Panc1 (cell line): ENCODE measurements at places on chromosomes 6 and 20.

DNA sequence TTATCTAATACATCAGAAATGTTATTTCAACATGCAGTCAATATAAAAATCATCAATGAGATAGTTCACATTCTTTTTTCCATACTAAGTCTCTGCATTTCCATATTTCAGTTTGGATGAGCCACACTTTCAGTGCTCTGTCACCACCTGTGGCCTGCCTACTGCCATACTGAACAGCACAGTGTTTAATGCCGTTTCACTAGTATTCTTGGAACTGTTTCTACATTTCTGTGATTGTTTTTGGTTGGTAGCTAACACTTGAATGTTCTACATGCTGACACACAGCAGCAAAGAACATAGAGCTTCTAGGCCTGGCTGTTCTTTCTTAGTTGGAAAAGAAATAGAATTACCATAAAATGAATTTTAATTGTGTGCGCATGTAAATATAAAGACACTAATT lies 61.4 kb upstream of the KIF25 start:
- no peak for DNase-seq

DNA sequence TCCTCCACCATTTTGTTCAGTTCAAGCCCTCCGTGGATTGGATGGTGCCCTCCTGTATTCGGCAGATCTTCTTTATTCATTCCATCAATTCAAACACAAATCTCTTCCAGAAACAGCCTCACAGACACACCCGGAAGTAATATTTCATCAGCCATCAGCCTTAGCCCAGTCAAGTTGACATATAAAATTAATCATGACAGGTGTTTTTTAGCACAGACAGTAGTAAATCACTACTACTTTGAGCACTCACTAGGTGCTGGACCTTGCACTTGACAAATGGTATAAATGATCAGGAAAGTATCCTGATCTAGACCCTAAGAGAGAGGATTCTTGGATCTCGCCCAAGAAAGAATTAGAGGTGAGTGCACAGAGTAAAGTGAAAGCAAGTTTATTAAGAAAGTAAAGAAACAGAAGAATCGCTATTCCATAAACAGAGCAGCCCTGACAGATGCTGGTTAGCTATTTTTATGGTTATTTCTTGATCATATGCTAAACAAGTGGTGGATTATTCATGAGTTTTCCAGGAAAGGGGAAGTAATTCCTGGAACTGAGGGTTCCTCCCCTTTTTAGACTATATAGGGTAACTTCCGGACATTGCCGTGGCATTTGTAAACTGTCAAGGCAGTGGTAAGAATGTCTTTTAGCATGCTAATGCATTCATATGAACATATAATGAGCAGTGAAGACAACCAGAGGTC lies 194.6 kb upstream of the LAMP5 start:
- no peak for DNase-seq

- DNase-seq = no peak
Observed at GRCh38 chr20:34880215-34880850, 3.9 kb downstream of the ACSS2 start.

DNA sequence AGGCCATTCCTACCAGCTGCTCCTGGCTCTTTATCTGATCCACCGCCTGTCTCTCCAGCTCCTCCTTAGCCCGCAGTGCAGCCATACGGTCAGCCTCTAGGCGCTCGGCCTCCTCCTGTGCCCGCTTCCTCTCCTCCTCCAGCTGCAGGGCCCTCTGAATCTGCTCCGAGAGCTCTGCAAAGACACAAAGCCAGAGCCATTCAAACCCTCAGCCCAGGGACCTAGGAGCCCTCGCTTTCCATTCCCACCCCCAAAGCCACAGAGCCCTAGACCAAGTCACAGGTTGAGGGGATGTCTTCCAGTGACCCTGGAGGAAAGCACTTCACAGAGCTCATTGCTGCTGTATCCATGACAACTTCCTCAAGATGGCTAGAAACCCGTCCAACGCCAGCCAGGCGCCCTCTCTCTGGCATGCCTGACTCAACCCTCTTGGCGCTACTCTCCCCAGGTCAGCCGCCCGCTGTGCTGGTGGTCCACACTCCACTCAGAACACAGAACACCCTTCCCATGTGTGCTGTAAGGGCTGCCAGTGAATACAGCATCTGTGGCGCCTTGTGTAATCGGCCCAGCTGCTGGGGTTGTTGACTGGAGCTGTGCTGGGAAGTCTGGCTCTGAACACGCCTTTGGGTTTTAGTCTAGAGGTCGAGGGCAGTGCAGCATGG lies 49.3 kb downstream of the EZR start:
- no peak for DNase-seq

DNA sequence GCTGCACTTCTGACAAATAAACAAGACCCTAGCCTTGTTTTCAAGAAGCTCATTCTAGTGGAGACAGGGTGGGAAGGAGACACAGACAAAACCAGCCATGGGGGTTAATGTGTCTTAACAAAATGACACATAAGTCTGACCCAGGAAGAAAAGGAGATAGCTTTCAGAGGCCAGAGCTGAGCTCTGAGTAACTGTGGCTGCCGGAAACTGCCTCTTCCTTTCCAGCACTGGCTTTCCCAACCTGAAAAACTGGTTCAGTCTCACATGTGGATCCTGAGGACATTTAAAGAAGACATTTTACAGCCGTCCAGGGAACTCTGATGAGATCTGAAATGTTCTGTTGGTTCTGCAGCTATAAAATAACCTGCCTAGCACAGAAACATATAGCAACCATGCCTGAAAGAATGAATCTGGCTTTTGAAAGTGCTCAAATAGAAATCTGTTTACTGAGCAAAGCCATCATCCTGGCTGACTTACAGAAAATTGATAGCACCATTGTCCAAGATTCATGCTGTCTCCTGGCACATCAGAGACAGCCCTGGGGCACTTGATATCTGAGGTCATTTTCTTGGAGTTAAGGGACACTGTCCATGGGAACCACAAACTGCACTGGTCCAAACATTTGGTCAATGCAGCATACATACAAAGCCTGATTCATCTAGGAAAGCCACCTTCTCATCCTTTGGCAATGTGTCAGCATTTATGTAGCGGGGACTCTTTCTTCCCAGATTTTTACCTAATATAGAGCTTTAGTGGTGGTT lies 83.2 kb upstream of the PAX1 start:
- DNase-seq = no peak

GRCh38 chr20:45111799-45112471 lies 3.0 kb downstream of the WFDC5 start:
- no peak for DNase-seq

DNA sequence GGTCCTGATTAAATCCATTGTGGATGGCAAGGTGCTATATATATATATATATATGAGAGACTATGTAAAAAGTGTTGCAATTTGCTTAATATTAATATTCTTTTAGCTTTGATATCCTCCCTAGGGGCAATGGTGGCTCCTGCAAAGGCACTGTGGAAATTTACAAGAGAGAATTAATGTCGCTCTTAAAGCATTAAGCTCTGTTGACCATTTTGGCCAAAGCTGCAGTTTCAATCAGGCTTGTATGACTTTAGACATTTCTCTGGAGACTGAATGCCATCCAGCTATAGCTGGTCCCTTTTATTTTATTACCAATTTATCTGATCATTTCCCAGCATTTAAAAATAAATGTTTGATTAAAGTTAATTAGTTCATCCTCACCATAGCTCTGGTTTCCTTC lies 155.3 kb downstream of the JARID2 start:
- no peak for DNase-seq

DNA sequence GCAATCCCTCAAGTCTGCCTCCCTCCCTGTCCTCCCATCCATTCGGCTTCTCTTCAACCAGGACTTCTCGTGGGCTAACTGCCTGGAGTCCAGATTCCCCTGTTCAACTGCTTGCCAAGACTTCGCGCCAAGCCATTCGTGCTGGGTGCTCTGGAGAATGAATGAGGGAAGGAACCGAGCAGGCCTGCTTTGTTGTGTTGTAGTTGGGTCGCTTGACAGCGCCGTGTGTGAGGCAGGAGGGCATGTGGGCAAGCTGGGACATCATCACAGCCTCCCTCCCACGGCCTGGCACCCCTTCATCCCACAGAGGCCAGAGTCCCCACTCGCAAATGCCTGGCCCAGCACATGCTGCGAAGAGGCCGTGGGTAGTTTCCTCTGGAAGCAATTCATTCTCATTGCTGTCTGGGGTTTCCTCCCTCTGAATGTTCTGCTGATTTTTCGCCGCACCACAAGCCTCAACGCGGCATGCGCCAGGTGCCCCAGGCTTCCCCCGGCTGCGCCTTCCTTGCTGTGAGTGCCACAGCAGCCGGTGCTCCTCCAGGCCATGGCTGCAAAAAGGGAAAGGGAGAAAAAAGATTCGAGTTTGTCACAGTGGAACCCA lies 336.0 kb downstream of the QKI start:
- no peak for DNase-seq

GRCh38 chr20:16703570-16703969 lies 26.3 kb upstream of the SNRPB2 start:
- DNase-seq = no peak

DNA sequence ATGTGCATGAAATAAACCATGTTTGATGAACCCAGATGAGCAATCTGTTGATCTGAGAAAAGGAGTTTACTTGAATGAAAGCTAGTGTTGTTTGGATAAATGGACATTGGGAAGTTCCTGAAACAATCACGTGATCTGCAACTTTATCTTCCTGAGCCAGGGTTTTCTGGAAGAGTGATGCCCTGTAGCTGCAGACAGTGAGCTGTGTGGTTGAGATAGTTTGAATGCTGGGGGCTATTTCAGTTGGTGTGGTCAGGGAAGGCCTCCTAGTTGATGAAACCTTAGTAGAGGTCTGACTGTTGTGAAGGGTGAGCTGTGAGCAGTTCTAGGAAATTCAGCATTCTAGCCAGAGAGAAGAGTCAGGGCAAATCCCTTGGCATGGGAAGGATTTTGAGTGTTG lies 643.7 kb downstream of the UTRN start:
- DNase-seq = no peak

DNA sequence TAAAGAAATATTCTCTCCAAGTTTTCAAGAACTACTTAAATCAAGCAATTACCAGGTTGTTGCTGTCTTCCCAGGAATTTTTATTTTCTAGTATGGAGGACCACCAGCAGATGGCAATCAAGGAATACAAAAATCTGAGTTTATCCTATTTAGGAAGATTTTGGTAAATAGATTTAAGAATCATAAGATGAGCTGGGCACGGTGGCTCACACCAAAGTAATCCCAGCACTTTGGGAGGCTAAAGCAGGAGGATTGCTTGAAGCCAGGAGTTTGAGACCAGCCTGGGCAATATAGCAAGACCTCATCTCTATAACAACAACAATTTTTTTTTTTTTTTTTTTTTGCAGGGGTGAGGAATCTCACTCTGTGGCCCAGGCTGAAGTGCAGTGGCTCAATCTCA lies 19.3 kb upstream of the SEC63 start:
- no peak for DNase-seq

DNA sequence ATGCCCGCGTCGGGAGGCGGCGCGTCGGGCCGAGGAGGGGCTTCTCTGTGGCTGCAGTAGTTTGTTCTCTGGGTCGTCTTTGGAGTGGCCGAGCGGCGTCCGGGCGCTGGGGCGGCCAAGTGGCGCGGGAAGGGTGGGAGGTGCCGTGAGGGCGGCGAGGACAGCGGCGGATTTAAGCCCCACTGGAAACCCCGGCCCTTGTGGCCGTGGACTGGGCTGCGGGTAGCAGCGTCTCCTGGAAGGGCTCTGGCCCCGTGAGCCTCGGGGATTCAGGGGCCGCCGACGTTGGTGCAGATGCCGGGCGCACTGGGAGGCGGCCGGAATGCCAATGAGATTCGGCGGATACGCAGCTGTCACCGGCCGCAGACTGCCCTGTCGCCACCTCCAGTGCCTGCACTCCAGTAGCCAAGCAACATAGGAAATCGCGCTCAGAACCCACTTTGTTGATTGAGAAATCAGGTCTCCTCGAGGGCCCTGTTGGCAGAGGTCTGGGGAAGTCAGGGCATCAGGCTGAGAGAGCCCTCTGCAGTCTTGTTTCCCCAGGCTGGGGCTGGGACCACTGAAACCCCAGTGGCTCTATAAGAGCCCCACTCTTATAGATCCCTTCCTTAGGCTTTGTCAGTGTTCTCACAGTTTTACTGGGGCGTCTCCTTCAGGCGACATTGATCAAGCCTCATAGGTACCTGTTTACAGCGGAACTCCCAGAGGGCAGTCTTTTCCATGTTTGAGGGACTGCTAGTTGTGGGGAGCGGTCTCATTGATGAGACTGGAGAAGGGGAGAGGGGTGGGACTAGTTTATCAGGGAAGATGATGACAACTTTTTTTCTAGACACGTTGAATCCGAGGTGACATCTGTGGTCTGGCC lies 642 bp downstream of the GZF1 start:
- no peak for DNase-seq

DNA sequence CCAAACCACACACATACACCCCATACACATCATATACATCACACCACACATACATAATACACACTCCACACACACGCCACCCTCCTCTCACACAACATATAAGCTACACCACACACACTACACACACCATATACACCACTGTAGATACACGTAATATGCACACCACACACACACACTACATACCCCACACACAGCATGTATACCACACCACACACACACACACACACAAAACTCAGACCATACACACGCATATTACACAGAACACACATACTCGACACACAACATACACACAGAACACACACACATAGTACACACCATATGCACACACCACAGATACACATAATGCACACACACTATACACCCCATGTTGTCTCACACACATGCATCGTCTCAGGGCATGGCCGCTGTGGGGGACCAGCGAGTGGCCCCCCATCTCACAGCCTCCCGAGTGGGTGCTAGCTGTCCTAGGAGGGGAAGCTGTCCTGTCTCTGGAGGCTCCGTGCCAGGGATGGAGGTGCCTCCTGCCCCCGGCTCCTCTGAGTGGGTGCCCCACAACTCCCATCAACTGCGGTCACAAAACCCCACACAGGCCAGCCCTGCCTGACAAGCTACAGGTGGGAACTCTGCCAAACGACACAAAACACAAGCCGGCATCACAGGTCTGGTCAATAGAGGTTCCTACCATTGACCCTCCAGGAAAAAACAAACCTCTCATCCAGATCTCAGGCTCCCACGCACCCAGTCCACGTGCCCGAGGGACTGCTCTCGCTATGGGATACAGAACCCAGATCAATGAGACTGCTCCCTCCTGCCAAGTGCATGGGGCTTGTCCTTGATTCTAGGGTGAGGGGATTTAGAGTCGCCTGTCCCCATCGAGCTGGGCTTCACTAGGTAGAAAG lies 49.1 kb downstream of the DACT2 start:
- no peak for DNase-seq

- DNase-seq = no peak
Observed at GRCh38 chr6:11432713-11433450, 104.7 kb upstream of the TMEM170B start.

DNA sequence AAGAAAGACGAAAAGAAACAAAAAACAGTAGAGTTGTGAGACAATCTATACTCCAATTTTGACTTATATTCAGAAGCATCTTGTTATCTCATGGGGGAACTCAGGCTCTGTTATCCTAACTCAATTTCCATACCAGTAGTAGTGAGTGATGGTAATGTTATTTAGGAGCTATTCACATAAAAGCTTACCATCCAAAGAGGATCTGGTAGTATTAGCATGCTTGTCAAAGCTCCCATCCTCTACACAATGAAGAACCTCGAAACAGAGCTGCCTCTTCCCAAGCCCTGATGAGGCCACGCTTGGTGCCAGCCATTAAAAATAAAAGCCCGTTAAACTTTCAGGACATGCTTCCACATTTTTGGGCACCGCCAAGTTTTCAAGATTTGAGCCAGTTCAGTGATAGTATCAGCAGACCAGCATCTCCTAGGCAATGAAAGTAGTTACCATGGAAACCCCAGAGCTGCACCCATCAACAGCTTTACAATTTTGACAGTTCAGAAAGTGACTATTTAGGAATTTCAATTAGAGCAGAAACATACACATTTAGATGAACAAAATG lies 173.3 kb downstream of the CD83 start:
- DNase-seq = no peak
